ENCODE measurements at places on chromosomes 7 and 10.

GRCh38 chr7:121271916-121272315 lies 56.9 kb upstream of the WNT16 start:
- no peak for DNase-seq

DNA sequence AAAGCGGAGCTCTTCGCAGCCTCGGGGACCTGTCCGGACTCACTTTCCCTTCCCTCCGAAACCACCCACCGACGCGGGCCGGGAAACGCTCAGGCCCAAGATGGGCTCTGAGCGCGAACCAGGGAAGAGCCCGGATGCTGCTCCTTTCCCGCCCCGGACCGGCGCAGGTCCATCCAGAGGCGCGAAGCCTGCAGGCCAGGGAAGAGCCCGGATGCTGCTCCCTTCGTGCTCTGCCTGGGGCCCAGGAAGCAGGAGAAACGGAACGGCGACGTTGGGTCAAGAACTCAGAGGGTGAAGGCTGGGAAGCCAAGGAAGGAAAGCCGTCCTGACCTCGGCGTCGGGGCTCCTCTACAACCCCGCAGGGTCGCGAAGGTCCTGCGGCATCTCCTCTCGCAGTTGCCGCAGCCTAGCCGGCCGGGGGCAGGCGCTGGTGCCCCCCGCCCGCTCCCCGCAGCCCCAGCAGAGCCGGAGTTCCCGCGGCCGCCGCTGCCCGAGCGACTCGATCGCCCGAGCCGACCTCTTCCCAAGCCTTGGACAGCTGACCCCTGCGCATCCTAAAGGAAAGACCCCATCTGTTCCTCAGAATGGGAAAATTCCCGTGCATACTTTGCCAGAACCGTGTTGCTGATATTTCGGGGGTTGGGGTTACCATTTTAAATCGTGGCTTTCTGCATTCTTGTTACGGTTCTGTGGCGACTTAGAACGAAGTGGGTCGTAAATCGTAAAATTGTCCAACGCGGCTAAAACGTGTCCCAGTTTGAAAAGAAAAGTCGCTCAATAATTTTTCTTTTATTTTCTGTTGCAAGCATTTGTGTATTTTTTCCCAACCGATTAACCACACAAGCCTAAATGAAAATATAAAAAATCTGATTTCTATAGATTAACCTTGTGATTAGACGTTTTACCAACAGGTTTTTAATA lies 7.5 kb downstream of the HOXA1 start:
- no peak for DNase-seq

DNA sequence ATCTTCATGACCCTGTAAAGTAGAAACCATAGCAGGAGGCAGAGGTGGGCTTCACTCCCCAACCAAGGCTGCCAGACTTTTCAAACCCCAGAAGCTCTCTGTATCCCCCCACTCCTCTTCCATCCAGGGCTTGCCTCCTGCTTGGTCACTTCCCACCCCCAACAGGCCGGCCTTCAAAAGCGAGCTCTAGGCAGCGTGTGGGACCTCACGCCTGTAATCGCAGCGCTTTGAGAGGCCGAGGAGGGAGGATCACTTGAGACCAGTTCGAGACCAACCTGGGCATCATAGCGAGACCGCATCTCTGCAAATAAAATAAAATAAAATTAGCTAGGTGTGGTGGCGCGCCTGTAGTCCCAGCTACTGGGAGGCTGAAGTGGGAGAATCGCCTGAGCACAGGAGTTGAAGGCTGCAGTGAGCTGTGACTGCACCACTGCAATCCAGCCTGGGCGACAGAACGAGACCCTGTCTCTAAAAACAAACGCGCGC lies 743 bp upstream of the POR start:
- no peak for DNase-seq

DNA sequence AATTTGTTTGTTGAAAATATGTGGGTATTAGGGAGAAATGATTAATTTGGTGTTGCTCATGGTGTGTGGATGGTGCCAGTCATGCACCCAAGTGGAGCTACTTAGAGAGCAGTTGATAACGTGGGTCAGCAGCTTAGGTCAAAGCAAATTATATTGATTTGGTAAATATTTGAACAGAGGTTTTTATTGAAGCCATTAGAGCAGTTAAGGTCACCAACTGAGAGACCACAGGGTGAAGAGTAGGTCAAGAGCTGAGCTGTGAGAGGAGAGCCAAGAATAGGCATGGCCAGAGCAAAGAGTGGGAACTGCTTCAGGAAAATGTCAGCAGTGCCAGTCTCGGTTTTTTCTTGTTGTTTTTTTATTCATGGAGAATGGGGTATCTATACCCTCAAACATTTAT lies 97.9 kb downstream of the TMEM168 start:
- DNase-seq, result no peak

DNA sequence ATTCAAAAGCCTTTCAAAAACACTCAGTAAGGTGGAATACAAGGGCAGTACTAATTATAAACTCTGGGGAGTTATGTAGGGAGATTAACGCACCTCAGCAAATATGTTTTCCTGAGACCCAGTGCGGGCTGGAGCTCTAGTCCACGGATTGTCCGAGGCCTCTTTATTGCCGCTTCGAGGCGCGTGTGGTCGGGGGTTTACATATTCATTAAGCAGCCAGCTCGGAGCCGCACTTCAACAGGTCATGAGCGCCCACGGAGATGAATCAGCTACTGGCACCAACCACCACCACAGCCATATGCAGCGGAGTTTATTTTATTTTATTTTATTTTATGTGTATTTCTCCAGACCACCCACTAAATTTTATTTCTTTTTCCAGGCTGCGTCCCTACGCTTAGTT lies 195.9 kb upstream of the ADARB2 start:
- DNase-seq, result no peak

DNA sequence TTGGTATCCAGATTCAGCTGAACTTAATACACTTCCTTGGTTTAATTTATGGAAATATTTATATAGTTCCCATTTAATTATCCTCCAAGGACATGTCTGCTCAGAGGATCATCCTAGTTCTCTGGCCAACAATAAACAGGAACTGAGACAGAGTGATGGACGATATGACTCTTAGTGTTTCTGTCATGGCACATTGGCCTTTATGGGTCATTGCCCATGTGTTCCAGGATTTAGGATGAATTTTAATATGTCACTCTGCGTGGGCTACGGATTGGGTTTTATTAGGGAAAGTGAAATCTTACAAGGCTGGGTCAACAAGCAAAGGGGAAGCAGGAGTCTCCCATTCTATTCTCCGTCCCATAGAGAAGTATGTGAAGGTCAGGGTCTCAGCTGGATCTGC lies 18.8 kb upstream of the TNPO3 start:
- no peak for DNase-seq

GRCh38 chr10:95815701-95816240 lies 59.8 kb downstream of the ENTPD1 start:
- no peak for DNase-seq

DNA sequence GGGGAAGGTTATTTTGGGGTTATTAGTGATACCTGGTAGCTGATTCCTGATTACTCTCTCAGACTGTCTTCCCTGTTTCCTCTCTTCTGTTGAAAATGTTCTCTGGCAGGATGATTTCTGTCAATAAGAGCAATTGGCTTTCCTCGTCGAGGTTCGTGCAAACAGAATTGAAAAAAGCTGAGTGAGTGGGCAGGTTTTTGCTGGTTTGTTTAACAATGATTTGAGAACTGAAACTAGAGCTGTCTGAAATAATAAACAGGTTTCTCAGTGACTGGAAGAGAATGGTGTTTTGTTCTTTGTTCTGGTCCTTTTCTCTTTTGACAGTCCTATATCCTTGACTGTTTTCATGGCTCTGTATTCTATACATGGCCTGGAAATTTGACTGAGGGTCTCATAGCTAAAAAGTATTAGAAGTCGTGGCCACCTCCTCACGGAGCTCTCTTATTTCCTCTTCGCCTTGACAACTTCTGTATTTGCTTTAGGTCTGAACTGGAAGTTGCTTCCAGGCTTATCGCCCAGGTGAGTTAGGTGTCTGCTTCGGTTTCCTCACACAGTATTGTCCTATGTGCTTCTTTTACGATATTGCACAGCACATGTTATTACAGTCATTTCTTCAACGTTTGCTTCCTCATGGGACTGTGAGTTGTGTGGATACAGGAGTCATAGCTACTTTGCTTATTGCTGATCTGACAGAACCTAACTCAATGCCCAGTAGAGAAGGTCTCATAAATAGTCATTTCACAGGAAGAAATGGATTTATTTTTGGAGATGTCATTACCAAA lies 403.6 kb downstream of the NRG3 start:
- DNase-seq, result no peak

DNA sequence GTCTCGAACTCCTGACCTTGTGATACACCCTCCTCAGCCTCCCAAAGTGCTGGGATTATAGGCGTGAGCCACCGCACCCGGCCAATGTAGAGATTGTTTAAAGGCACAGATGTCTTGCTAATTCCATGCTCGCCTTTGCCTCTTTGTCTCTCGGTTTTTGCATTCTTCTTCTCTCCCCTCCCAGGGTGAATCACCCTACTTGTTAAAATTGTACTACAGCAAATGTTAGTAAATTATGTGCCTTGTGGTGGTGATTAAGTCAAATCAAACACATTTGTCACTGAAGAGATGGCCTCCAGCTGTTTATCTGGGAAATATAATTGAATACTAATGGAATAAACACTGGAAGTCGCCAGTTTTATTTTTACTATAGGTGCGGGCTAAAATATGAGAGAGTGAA lies 384.4 kb upstream of the AUTS2 start:
- DNase-seq, result no peak

DNA sequence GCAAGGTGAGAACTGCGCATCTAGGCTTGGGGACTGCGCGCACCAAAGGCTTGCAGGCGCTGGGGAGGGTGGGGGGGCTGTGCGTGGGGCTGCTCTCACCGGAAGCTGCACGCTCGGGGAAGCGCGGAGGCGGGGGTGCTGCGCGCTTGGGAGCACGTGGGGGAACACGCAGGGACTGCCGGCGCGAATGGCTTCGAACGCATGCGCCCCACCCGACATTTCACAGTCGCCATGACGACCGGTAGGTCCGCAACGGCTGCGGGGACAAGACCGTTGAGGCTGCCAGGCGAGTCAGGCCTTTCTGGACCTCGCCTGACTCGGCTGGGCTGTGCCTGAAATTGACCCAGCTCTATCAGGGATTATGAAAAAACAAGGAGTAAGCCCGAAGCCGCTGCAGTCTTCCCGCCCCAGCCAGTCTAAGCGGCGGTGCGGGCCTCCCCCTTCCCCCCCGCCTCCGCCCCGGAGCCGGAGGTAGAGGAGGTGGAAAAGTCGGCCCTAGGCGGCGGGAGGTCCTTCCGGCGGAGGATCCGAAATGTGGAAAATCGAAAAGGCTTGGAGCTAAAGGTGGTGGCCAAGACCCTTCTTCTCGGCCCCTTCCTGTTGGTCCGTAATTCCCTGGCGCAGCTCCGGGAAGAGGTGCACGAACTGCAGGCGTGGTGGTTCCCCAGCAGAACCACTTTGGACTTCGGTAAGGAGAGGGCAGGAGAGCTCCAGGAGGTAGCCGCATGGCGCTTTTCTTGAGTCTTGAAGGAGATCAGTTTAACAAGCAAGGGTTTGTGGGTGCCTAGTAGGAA lies 34.9 kb upstream of the STEAP1 start:
- DNase-seq, result no peak

DNA sequence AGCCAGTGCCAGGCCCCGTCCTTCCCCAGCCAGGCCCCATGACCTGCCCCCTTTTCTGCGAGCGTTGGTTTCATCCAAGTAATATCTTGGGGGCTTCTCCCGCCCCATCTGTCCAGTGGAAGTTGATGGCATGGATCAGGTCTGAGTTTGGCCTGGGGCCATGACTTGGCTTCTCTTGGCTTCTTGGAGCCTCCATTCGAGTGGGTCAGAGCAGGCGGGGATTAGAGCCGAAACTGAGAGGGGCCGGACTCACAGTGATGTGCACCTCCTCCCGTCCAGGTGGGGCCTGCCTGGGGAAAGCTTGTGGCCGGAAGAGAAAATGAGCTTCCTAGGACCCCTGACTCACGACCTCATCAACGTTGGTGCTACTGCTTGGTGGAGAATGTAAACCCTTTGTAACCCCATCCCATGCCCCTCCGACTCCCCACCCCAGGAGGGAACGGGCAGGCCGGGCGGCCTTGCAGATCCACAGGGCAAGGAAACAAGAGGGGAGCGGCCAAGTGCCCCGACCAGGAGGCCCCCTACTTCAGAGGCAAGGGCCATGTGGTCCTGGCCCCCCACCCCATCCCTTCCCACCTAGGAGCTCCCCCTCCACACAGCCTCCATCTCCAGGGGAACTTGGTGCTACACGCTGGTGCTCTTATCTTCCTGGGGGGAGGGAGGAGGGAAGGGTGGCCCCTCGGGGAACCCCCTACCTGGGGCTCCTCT lies 15.1 kb upstream of the LIMK1 start:
- no peak for DNase-seq

DNA sequence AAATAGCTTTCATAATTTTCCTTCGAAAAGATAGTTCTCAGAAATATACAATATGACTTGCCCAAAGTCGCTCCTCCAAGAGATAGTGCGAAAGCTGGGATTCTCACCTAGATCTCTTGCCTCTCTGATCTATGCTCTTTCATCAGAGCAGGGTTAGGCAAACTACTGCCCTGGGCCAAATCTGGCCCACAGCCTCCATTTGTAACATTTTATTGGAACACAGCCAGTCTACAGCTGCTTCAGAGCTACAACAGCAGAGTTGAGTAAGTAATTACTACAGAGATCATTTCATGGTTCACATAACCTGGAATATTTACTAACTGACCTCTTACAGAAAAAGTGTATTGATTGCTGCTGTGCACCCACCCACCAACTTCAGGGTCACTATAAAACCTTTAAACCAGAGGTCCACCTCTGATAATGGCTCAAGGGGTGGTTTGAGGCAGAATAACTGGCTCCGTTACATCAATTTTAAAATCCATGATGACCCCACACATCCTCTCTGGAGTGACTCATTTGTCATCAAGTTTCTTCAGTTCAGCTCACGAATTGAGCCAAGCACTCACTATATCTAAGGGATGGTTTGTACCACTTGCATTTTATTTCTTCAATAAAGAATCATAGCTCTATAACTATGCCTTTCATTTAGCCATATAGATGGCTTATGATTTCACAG lies 1019.0 kb downstream of the XPNPEP1 start:
- DNase-seq, result no peak

DNA sequence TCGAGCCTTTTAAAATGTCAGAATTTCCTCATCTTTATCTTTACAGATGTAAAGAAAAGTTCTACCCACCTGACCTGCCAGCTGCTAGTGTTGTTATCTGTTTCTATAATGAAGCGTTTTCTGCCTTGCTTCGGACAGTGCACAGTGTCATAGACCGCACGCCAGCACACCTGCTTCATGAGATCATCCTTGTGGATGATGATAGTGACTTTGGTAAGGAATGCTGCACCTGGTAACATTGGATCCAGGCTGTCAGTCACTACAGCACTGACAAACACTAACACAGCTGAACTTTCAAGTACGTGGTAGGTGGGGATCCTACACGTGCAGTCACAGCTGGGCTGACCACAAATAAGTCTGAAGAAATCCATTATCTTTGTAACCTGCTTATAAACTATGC lies 77.6 kb downstream of the GALNT11 start:
- DNase-seq, result no peak

DNA sequence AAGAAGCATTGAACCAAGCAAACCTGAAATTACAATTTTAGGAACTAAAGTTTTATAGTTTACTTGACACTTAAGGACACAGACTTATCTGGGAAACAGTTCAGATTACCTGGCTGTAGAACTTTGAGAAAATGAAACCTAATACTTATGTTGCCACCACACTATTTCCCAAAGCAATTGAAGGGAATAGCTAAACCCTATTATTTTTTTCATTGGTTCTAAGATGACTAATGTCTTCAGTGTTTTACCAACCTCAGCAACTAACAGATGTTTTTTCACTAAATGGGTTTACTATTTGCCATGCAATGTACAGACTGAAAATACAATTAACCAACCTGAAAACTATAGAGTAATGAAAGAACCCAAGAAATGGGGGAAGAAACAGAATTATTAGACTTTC lies 689.6 kb downstream of the SORCS1 start:
- no peak for DNase-seq

Data from NCI-H2029 treated with DMSO at 0.1 percent for 48 hours (cell line).